ENCODE measurements at places on chromosomes 3 and 15.

GRCh38 chr15:70880781-70881180, 11.5 kb downstream of the THAP10 start:
- DNase-seq = no peak

DNA sequence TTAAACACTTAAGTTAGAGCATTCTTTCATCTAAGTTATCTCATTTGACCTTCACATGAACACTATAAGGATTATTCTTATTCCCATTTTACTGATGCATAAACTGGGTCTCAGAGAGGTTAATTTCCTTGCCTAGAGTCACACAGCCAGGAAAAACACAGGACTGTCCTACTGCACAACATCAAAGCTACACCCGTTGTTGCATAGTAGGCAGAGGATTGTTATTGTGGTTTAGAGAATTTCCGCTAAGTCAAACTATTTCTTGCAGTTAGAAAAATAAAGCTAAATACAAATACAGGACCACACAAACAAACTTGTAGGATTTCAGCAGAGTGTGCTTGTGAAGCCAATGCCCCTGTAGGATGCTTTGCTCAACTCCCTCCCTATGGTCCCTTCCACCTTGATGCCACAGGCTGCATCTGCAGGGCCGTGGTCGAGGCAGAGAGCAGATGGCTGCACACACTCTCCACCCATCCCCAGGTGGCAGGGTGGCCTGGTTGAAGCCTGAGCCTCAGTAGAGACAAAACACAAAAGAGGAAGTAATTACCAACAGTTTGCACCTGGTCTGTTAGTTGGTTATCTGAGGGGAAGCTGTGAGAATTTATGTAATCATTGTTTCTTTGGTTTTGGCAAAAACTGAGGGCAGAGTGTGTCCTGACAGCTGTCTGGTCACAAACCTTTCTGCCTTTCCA, 41.1 kb upstream of the SKOR1 start:
- DNase-seq = no peak

DNA sequence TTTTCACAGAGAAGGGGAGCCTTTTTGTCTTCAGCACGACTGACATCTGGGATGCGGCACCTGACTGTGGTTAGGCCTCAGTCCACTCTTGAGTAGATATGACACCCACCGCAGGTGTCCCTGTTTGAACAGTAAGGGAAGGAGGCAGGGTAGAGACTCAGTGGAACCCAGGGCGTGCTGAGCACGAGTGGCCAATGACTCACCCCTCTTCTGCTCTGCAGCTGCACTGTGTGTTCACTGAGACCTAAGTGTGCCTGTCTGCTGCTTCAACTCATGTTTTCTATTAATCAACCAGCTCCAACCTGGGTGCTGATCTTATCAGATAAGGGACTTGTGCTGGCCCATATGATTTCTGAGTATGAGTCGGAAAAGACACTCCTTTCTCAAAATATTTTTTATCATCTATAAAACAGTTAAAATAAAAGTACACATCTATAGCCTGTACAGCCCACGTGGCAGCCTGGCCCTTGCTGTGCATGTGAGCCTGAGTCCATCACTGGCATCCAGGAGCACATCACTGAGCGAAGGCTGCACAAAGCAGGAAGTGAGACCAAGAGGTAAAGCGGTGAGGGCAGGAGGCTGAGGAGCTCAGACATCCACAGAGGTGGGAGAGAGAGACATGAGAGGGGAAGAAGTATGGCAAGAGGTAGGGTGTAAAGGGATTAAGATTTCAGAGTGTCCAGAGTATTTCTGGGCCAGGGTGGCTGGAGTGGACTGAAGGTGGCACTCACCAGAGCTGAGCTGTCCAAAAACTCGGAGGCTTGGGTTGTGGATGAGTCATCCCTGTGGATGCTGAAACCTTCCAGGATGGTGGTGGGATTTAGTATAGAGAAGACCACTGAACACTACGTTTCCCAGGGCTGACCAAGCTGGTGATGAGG, 49.2 kb downstream of the SLC41A3 start:
- no peak for DNase-seq

DNA sequence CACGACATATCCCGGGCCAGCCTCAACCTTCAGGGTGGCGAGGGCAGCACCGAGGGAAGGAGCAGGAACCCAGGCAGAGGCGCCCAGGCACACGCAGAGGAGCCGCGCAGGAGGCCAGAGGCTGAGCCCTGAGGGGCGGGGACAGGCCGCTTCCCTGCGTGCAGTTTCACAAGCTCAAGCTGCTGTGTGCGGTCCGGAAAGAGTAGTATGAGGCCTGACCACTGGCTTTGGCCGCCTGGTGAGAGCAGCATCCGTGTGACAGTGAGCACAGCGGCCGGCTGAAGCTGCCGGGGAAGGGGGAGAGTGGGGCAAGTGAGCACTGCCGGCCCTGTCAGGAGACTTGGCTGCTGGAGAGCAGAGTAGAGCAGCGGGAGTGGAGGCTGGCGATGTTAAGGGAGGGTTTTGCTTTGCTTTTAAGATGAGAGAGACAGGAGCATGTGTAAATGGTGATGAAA, 8.7 kb downstream of the ZDHHC19 start:
- DNase-seq = no peak

- no peak for DNase-seq
Observed at GRCh38 chr3:70539908-70540307, 227.5 kb upstream of the MDFIC2 start.

Data from muscle of arm (tissue), 14 donors.